DMS153 (cell line): ENCODE measurements at places on chromosomes 2 and 18.

DNA sequence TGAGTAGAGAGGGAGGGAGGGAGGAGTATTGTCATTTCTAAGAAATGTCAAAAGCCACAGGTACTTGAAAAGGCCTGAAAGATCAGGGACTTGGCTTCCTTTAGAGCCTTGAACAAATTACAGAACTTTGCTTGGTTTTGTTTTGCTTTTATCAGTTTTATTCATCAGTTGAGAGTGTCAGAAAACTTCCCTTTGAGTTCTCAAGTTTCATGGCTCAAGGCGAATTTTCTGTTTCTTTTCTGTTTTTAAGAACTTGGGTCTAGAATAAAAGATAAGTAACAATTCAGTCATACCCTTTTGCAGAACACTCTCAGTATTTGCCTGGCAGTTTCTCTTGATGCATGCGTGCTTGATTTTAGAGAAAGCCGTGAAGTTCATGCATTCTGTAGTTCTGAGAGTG is 531.9 kb downstream of the PARD3B start:
- DNase-seq, result no peak

DNA sequence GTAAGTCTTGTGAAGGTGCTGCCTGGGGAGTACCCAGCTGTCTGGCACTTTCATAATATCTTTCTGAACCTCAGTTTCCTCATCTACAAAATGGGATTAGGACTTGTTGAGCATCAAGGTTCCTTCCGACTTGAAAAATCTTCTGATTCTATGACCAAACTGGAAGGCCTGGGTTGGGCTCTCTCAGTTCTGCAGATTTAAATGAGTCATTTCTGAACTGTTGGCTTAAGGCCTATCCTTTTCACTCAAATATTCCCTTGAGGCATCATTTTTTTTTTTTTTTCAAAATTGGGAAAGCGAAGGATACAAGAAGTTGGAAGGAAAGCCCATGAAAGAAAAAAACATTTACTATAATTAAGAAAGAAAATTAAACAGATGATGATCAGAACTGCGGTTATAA is 40.8 kb upstream of the CYP1B1 start:
- DNase-seq, result no peak

DNA sequence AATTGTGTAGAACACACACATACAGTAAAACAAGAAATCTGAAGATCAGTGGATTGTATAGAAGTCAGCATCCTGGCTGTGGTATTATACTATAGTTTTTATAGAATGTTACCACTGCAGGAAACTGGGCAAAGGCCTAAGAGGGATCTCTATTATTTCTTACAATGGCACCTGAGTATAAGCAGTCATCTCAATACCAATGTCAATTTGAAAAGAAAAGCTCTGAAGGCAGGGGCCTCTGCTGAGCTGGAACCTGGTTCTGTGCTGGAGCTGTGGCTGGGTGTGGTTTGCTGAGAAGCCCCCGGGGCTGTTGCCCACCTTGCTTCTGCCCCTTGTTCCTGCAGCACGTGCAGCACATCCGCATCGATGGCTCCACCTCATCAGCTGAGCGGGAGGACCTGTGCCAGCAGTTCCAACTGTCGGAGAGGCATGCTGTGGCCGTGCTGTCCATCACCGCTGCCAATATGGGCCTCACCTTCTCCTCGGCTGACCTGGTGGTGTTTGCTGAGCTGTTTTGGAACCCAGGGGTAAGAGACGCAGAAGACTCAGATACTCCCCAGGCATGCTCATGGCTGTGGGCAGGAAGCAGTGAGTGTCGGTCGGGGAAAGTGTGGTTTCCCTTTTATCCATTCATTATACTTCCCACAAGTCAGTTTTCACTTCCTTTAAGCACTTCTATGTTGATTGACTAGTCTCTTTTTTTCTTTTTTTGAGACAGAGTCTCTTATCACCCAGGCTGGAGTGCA is 23.5 kb upstream of the RPL37A start:
- no peak for DNase-seq

DNA sequence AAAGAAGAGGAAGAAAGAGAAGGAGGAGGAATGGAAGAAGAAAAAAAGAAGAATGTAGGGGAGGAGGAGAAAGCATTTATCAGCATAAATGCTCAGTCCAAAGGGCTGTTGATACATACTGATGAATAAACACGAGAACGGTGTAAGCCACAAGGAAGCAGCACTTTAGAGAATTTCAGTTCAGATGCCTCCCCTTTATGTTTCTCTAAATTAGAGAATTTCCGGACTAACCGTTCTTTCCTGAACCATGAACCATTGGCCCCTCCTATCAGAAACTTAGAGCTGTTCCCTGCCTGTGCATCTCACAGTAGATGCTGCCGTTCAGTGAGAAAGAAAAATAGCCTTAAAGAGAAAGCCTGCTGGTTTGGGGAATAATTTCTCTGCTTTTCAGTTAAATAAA is 49.2 kb upstream of the TUBA3D start:
- DNase-seq, result no peak

GRCh38 chr18:70037431-70038061 is 89.9 kb upstream of the CD226 start:
- DNase-seq, result no peak

- DNase-seq, result no peak
These were observed at the start of gene GPR55 for GRCh38 chr2:230924470-230925341. Gene GPR55, minus strand, starts transcription at chr2:230925242. Its CDS starts 14,280 bp downstream, at chr2:230910962.
